ENCODE measurements at places on chromosomes 5 and 9. TPM values are rescaled to one million over a fixed set of nuclear protein-coding genes. Genes with fewer than 3 reads are reported as not detected.

Gene MTX3
- 11.5 TPM for total RNA-seq

Gene EQTN
- total RNA-seq, result not detected

Gene BHMT2
- 0.22 TPM for total RNA-seq

Gene IFNA2
- total RNA-seq, result not detected

Gene GRIA1
- not detected for total RNA-seq

Data from thoracic aorta endothelial cell (primary cell).